Stimulated activated CD8-positive, alpha-beta memory T cell treated with anti-CD3 and anti-CD28 coated beads, Interleukin-4, amount 100 ng/mL, for 4 hours (primary cell): ENCODE measurements at places on chromosomes 7 and 10.

GRCh38 chr7:32660936-32661335 lies 165.6 kb downstream of the AVL9 start:
- no peak for DNase-seq

DNA sequence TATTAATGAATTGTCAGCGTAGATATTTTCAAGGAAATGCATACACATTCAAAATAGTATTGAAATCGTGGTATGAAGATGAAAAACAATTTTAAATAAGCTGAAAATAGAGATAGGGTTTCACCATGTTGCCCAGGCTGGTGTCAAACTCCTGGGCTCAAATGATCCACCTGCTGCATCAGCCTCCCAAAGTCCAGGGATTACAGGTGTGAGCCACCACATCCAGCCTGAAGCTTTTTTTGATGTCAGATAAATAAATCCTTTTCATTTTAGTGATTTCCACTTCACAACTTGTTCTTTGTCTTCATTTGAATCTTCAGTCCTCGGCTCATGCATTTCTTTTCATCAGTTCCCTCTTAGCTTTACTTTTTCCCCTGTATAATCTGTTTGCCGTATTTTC lies 4.6 kb downstream of the CDK13 start:
- DNase-seq: no peak

DNA sequence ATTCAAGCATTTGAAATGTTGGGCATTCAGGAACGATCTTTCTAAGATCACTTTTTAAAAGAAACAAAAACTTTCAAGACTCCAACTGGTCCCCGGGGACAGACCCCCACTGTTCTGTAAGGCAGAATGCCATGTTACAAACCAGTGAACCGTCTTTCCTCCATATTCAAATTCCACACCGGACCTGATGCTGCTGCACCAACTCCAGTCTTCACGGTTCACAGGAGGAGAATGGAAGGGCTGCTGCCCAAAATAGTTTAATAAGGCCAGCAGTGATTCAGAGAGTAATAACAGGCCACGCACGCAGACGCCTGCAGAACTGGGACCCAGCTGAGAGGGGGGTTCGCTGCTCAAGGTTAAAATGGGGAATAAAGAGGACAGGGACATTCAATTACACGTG lies 47.2 kb downstream of the OSBPL3 start:
- no peak for DNase-seq

- DNase-seq: no peak
Observed at GRCh38 chr10:22825841-22826240, 102.0 kb upstream of the ARMC3 start.

DNA sequence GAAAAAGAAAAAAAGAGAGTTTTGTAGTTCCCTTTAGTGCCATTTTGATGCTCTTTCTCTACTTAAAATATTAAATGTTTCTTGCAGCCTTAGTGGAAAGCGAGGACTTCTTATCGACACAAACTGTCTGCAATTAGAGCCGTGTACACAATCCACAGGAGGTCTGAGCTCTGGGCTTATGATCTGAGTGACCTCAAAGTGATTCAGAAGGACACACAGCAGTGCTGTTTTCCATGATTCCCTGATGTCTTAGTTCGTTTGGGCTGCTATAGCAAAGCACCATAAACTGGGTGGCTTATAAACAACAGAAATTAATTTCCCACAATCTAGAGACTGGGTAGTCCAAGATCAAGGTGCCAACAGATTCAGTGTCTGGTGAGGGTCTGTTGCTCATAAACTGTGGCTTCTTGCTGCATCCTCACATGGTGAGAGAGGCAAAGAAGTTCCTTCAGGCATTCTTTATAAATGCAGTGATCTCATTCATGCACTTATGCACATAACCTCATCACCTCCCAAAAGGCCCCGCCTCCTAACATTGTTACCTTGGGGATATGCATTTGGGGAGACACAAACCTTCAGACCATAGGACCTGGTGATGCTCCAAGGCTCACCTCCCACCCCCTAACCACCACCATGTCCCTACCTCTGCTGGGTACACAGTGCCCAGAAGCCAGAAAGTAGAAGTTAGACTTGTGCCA lies 204.5 kb upstream of the GHITM start:
- no peak for DNase-seq

- no peak for DNase-seq
Observed at GRCh38 chr7:85686401-85687181, 499.7 kb upstream of the SEMA3D start.

- no peak for DNase-seq
Observed at GRCh38 chr7:149188637-149189259, 6.6 kb upstream of the ZNF282 start.

DNA sequence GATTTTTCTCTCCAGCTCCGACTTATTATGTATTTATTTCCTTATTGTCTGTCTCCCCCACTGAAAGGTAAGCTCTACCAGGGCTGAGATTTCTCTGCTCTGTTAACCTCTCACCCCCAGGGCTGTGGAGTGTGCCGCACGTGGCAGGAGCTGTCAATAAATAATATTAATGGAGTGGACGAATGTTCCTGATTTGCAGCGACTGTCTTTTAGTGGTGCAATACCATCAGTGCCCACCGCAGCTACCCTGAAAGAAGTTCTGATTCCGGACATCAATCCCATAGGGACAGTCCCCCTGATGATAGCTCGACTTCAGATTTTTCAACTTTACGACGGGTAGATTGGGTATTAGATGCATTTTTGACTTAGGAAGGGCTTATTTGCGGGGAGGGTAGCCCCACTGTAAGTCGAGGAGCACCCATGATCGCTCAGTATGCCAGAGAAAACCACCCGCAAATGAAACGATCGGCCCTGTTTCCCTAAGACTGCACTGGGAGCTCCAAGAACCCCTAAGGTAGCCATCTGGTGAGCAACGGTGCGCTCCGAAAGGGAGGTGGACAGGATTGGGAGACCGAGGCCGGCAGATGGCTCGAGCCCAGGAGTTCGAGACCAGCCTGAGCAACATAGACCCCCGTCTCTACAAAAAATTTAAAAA lies 986 bp upstream of the PPP2R2D start:
- DNase-seq: no peak

- no peak for DNase-seq
Observed at GRCh38 chr7:151551820-151552219, 32.1 kb upstream of the RHEB start.

- no peak for DNase-seq
Observed at GRCh38 chr10:24716295-24716694, 7.4 kb downstream of the ARHGAP21 start.

DNA sequence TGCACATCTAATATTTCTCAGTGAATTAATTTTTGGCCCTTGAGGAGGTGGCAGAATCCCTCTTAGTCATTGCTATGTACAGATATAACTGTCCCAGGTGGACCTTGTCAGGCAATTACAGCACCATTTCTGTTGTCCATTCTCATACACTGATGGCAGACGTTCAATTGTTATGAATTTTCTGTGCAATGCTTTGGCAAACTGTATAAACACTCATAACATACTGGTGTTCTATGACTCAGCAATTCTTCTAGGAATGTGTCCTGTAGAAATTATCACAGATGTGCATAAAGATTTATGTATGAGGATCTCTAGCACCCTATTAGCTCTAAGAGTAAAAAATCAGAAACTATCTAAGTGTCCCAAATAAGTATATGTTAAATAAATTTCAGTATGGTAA lies 80.8 kb downstream of the DNAJB9 start:
- DNase-seq: no peak

GRCh38 chr10:97333601-97334369 lies 744 bp downstream of the FRAT2 start:
- no peak for DNase-seq

- no peak for DNase-seq
Observed at GRCh38 chr10:47152861-47153349, 147.1 kb upstream of the GDF10 start.

- no peak for DNase-seq
Observed at GRCh38 chr7:23357190-23358093, 58.3 kb downstream of the MALSU1 start.

DNA sequence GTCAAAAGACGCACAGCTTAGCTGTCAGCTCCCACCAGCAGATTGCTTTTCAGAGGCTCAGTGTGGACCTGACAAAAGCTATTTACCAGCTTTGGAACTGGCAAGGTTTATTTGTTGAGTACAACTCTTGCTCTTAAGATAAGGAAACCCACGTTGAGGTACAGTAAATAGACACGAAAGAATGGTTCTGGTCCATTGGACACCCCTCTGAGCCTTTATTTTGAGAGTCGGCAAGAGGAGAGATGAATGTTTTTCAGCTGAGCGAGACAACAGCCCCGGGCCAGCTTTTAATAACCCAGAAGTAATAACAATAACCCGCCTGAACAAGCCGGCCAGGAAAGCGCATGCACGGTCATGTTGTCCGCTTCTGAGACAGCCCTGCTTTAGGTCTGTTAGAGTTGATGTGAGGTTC lies 49.0 kb downstream of the WNT2 start:
- no peak for DNase-seq

GRCh38 chr7:54331311-54331710 lies 210.9 kb upstream of the VSTM2A start:
- no peak for DNase-seq

DNA sequence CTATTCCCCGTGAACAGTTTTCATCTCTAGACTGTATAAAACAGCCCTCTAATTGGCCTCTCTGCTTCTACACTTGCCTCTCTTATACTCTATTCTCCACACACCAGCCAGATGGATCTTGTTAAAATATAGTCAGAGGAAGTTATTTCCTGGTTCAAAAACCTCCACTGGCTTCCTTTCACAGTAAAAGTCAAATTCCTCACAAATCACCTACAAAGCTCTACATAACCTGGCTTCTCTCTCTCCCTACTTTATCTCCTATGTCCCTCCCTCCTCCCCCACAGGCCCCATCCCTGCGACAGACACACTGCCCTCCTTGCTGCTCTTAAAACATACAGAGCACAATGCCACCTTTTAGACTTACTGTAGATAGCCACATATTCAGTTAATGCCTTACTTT lies 60.1 kb downstream of the TPK1 start:
- DNase-seq: no peak

GRCh38 chr10:297567-297966 lies 162.3 kb downstream of the ZMYND11 start:
- DNase-seq: no peak

- DNase-seq: no peak
Observed at GRCh38 chr10:44462338-44462914, 77.5 kb upstream of the CXCL12 start.

DNA sequence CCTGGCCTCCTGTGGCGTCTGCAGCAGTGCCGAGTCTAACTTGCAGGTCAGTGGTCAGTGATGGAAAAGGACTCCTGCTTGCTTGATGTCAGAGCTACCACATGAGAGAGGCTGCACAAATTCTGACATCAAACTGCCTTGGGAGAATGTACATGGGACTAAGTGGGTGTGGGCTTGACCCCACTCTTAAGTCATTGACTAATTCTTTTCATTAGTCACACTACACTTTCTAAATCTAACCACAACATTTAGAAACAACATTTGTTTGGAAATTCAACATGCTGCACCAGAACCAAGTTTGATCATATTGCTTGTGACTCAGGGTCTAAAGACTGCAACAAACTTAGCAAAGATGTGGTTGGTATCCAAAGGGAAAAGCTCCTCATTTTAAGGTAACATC lies 24.4 kb upstream of the CDC14C start:
- no peak for DNase-seq

GRCh38 chr10:3623746-3624145 lies 161.3 kb downstream of the KLF6 start:
- DNase-seq: no peak

GRCh38 chr10:13376746-13377145 lies 28.7 kb upstream of the SEPHS1 start:
- DNase-seq: no peak

- DNase-seq: no peak
Observed at GRCh38 chr7:3730276-3730675, 429.2 kb downstream of the SDK1 start.

GRCh38 chr7:100794741-100795140 lies 32.6 kb downstream of the EPHB4 start:
- no peak for DNase-seq

DNA sequence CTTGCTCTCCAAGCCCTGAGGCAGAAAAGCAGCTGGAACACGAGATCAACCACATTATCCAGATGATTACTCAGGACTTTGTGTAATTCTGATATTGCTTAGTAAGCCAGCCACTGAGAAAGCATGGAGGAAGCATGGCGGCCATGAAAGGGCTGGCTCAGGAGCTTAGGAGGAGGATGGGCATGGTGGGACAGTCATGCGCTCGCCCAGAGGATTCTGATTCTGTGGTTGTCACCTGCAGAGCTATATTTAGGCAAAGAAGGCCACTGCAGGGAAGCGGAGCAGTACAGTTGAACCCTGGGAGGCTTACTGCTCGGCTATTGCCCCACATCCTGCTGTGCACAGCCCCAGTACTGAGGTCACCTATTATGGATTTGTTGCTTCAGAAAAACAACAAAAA lies 128.8 kb upstream of the DNAJB12 start:
- DNase-seq: no peak
